Effector memory CD4-positive, alpha-beta T cell (primary cell): ENCODE measurements at places on chromosomes 3 and 15.

- no peak for DNase-seq
These were observed 48.1 kb upstream of the GK5 start for GRCh38 chr3:142273501-142273900.

GRCh38 chr3:105618556-105618955, 250.3 kb downstream of the CBLB start:
- no peak for DNase-seq

DNA sequence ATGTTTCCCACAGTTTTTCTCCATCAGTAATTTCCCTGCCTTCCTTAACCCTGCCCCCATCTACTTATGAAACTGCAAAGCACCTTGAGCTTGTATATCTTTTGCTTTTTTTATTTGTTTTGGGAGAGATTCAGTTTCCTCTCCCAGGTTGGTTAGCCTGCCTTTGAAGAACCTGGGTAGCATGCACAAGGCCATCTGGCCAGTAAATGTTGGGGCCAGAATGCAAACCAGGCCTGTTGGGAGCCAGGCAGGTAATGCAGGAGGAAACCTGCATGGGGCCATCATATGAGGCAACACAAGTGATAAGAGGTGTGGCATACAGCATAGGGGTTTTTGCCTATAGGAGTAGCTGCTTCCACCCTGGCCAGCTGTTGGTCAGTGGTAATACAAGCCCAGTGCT, 17.7 kb downstream of the SYNPR start:
- DNase-seq, result no peak

- DNase-seq, result no peak
These were observed 19.6 kb downstream of the ATG7 start for GRCh38 chr3:11291808-11292207.

- no peak for DNase-seq
These were observed 28.6 kb upstream of the SERPINI2 start for GRCh38 chr3:167502401-167502800.

DNA sequence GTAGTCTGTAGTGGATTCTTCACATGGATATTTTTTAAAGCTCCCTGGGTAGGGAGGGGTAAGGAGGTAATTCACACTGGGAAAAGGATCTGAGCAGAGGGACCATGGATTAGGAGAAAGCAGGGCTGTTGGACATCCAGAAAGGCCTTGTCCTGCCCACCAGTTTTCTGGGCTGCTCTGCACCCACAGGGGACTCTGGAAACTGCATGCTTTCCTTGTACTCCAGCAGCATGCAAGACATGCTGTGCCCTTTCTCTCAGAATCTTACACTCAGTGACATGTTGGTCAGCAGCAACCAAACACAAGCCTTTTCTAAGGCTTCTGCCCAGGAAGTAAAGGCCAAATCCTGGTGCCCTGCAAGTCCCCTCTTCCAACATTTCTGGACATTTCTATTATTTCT, 2.5 kb upstream of the FBN1 start:
- no peak for DNase-seq

DNA sequence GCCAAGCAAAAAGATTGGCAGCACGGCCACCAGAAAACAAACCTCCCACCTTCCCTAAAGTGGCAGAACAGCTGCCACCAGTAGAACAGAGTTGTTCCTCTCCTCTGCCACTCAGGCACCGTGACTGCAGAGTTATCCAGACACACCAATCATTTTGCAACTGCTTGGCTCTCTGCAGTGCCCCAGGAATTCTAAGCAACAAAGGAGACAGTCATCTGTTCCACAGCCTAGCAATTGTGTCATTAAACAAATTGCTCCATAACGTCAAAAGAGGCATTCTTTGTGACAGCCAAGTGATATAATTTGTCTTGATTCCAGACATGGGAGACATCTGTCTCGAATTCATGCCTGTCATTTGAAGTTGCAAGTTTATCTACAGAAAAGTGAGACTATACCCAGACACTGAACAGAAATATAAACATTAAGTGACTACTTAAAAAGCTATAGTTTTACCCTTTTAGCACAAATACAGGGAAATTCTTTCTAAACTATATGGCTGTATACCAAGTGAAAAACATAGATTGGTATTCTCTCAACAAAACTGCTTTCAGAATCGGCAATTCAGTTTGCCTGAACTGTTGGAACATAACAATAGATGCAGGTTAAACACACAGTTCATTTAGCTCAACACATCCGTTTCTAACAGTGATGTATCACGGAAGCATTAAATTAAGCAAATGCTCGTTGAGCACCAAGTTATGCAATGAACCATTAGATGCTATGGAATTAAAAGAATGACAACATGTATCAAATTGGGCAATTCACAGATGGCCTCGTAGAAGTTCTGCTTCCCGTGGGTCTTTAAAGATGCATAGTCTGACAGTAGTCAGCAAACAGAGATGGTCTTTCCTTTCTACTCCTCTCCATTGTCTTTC, 281.3 kb downstream of the FGF12 start:
- no peak for DNase-seq

- no peak for DNase-seq
These were observed 116.1 kb downstream of the ATP1B3 start for GRCh38 chr3:141992512-141992911.

GRCh38 chr15:89203705-89204273, 17.6 kb downstream of the RLBP1 start:
- DNase-seq, result no peak

- DNase-seq, result no peak
These were observed 6.9 kb downstream of the CMTM7 start for GRCh38 chr3:32398531-32398930.

GRCh38 chr3:159057621-159058020, 255.8 kb downstream of the MFSD1 start:
- no peak for DNase-seq

GRCh38 chr15:60752973-60753720, 274.2 kb upstream of the ICE2 start:
- no peak for DNase-seq

- DNase-seq, result no peak
These were observed 60.7 kb downstream of the CGNL1 start for GRCh38 chr15:57436961-57437360.

DNA sequence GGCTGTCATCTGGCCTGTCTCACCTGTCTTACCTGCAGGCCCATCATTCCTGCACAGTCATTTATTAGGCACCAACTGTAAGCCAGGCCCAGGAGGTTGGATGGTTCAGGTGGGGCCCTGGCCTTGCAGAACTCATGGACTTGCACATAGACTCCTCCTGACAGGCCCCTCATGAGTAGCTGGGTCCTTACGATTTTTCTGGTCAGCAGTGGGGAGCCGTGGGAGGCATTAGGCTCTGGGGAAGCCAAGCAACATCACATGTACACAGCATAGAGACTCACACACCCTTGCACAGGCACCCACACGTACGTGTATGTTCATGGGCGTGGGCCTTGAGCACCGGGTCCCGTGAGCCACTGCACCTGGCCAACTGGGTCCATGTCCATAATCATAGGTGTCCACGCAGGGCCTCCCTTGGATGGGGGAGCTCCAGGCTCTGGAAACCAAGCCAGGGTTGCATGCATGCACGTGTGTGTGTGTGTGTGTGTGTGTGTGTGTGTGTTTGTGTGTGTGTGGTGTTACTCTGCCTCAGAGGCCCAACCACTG, 20.3 kb downstream of the CISH start:
- DNase-seq, result no peak

DNA sequence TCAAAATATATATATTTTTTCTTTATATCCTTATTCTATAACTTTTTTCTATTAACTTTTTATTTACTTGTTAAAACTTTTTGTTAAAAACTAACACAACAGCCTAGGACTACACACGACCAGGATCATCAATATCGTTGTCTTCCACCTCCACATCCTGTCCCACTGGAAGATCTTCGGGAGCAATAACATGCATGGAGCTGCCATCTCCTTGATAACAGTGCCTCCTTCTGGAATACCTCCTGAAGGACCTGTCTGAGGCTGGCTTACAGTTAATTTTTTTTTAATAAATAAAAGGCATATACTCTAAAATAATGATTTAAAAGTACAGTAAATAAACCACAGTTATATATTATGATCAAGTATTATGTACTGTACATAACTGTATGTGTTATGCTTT, 58.9 kb downstream of the SFMBT1 start:
- no peak for DNase-seq

DNA sequence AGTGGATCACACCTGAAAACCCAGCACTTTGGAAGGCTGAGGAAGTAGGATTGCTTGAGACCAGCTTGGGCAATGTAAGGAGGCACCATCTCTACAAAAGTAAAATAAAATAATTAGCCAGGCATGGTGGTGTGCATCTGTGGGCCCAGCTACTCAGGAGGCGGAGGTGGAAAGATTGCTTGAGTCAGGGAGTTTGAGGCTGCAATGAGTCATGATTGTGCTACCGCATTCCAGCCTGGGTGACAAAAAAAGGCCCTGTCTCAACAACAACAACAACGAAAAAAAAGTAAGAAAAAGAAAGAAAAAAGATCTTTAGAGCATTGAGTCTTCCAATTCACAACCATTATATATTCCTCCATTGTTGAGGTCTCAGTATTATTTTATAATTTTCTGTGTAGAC, 192.4 kb upstream of the DPH6 start:
- no peak for DNase-seq

DNA sequence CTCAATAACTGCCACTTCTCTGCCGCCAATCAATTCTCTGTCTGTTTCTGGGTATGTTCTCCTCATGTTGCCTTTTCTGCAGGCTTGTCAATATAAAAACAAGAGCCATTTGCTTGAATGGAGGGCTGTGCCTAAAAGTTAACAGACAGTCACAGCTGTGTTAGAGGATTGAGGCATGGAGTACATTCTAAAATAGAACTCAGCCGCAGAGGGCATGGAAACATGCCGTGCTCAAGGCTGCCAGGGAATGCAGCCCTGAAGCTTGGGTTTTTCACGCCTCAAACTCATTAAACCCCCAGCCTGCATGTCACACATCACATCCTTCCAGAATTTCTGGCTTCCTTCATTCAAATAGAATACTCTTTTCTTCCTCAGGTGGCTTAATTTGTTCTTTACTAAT, 166.6 kb downstream of the TPRG1 start:
- no peak for DNase-seq

GRCh38 chr3:124792341-124793040, 62.2 kb downstream of the UMPS start:
- no peak for DNase-seq

- no peak for DNase-seq
These were observed 18.8 kb downstream of the RHCG start for GRCh38 chr15:89477411-89478242.

DNA sequence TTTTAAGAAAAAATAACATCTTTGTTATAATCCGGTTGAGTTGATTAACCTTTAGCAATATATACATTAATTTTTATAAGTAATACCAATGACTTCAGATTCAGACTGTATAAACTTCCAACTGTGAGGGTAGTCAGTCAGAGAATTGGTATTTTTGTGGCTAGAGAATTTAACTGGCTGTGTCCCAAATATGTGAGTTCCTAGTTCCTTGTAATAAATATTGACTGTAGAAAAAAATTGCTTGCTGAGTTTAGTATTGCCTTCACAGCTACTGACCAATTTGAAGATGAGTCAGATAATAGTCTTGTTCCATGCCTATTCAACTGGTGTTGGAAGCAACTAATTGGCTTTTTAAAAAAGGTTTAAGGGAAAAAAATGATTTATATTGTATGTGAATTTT, 210.8 kb downstream of the GAP43 start:
- no peak for DNase-seq

- DNase-seq, result no peak
These were observed 66.2 kb downstream of the TAFA4 start for GRCh38 chr3:68866157-68866556.

DNA sequence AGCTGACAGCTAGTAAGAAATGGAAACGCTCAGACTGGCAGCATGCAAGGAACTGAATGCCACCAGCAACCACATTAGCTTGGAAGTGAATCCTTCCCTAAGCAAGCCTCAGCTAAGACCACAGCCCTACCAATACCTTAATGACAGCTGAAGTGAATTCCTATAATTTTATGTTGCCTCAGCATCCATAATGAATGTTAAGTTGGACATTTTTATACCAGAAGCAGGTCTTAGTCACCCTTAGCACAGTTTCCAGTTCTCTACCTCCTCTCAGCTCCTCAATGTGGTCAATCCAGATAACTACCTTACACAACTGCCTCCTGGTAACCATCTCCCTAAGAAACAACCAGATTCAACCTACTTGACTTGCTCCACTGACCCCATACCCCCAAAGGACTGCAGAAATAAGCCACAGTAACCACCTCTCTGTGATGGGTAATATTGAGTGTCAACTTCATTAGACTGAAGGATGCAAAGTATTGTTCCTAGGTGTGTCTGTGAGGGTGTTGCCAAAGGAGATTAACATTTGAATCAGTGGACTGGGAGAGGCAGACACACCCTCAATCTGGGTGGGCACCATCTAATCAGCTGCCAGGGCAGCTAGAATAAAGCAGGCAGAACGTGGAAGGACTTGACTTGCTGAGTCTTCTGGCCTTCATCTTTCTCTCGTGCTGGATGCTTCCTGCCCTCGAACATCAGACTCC, 33.5 kb downstream of the NEDD4 start:
- no peak for DNase-seq

GRCh38 chr15:66066005-66066404, 187.5 kb downstream of the MEGF11 start:
- DNase-seq, result no peak
